ENCODE measurements at places on chromosomes 7 and 10.

DNA sequence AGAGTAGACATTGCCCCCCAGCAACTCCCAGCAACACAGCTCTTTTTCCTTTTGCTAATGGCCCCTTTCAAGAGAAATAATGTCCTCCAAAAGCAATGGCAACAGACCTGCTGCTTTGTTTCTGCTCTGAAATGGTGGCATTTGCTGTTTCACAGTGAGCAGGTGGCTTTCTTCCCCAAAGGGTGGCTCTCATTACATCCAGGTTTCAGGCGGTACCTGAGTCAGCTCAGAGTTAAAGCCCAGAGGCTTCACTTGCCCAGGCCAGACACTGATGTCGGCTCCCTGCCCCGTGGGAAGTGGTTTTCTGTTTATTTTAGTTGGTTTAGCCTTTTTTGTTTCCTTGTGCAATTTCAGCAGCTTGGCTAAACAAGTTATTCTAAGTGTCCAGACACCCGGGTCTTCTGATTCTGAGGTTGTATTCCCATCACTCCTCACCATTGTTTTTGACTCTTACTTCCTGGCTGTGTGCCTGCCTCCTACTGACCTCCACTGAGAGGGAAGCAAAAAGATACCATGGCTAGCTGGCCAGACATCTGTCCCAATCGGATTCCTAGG is 7.8 kb upstream of the ATOH7 start:
- no peak for DNase-seq

DNA sequence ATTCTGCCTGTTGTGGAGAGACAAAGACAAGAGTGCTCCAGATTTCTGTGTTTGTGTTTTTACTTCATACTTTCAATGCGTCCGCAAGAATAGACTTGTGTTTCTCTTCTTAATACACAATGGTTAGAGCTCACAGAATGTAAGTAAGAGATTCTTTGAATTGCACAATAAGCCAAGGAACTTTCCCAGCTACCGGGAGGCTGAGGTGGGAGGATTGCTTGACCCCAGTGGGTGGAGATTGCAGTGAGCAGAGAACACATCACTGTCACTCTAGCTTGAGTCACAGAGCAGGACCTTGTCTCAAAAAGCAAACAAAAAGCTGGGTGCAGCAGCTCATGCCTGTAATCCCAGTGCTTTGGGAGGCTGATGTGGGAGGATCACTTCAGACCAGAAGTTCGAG is 250.7 kb upstream of the MYO3A start:
- DNase-seq = no peak

DNA sequence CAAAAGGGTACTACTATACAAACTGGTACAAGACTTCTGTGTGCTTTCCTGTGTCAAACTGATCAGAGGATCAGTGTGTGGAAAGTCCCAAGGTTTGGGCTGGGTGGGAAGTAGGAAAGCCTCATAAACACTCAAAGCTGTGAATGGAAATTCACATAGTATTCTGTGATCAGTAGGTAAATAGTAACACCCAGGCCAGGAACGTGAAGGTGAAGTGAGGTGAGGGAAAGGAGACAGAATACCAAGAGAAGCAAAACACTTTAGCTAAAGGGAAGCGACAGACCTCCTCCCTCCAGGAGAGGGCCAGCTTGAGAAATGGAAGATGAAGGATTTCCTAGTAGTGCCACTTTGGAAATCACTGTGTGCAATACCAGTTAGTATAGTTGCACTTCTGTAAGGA is 451.9 kb downstream of the KCNMA1 start:
- DNase-seq = no peak

DNA sequence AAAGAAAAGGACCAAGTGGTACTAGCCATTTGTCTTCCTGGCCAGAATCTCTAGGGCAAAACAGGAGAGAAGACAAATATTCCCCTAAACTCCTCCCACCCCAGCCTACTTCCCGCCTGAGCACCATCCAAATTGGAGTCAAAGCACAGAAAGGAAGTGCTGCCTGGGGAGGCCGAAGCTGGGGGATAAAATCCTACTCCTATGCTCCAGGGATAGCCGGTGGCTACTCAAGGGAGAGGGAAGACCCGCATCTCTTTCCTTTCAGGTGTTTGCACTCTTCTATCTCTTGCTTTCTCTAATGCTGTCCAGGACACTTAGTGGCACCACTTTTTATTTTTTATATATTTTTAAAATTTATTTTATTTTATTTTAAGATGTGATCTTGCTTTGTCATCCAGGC is 7.1 kb upstream of the DUSP5 start:
- no peak for DNase-seq

DNA sequence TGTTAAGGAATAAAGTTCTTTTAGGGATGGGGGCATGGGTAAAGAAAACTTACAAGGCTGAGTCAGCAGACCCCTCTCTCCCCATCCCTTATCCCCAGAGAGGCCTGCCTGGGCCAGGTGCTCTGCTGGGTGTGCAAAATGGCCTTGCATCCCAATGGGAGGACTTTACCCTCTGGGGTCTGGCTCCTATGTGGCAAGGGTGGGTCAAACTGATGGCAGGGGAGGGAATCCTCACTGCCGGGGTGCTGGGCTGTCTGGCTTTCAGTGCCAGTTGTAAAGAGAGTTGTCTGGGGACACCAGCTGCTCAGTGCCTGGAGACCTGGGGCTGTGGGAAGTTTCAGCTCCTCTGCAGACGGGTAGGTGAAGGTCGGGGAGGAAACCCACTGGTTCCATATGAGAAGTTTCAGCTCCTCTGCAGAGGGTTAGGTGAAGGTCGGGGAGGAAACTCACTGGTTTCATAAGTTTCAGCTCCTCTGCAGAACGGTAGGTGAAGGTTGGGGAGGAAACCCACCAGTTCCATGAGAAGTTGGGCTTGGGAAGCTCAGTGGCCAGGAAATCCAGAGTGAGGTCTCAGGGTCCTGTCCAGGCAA is 127.2 kb upstream of the PODXL start:
- DNase-seq = no peak

DNA sequence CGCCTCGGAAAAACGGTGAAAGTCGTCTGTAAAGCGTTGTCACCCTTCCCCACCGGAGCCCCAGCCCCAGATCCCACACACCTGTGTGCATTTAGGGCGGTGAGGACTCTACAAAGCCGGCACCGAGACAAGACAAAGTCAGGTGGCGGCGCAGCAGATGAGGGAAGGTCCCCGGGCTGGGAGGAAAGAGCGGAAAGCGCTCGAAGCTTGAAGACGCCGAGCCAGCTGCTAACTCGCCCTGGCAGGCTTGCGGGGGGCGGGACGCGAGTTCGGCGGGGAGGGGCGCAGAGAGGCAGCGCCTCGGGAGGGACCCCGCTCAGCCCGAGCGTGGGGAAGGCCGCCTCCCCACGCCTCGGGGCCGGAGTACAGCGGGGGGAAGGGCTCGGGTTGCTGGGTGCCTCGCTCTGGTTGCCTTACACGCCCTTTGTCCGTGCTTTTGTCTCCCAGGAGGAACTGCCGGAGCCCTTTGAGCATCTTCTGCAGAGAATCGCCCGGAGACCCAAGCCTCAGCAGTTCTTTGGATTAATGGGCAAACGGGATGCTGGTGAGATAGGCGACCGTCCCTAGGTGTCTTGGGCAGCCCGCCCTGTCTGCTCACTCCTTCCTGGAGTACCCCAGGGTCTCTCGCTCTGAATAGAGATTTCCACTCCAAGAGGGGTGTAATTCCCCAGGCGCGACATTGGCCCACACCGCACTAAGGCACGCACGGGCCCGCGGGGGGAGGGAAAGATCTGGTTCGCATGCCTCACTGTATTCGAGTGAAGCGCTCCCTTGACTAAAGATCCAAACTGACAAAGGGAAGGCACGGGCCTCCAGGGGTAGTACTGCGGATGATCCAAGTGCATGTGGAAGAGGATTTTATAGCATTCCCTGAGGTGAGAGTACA is 1.6 kb downstream of the TAC1 start:
- no peak for DNase-seq

DNA sequence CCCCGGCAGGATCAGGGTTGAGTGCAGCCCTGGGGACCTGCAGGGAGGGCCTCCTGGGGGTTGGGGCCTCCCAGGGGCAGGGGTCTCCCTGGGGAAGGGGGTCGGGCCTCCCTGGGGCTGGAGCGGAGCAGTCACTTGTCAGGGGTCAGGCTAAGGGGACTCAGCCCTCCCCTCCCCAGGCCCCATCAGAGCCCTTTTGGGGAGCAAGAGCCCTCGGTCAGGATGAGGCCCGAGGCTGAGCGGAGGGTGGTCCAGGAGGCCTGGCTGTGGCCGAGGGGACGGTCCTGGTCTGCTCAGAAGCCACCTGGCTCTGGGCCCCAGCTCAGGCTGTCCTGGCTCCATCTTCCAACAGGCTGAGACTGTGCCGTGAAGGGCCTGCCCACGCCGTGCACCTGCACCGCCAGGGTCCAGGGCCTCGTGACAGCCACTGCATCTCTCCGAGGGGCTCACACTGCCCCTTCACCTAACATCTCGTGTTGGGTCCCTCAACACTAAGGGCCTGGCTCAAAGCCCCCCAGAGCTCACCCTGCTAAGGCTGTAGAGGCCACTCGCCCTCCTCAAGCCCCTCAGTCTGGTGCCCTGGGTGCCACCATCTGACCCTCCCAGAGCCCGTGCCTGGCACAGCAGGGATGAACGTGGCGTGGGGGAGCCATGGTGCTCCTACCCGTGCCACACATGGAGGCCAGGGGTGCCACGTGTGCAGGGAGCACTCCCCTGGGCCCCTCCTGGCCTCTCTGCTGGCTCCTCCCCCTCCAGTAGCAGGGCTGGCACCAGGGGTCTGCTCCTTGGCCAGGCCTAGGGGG is 12.9 kb downstream of the BHLHA15 start:
- no peak for DNase-seq

- no peak for DNase-seq
These were observed 30.7 kb downstream of the INA start for GRCh38 chr10:103307594-103307993.

GRCh38 chr10:96843823-96844222 is 11.7 kb downstream of the LCOR start:
- DNase-seq = no peak

DNA sequence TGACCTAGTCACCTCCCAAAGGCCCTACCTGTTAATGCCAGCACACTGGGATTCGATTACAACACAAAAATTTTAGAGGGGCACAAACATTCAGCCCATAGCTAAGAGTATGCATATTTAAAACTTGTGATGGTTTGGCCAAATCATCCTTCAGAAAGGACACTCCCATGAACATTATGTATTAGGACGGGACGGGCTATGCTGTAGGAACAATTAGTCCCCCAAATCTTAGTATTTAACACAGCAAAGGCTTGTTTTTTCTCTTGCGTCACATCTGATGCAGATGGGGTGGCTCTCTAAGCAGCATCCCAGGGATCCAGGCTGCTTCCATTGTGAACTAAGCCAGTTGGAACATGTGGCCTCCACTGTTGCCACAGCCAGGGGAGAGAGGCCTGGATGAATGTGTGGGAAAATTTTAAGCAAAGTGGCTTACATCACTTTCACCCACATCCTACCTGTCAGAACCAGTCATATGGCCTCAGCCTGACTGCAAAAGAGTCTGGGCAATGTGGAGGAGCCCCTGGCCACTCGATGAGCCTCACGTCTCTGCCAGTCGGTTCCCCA is 26.6 kb downstream of the CHST3 start:
- DNase-seq = no peak

GRCh38 chr7:45450571-45451204 is 123.5 kb upstream of the ADCY1 start:
- DNase-seq = no peak

GRCh38 chr10:124952123-124952522 is 10.2 kb downstream of the ZRANB1 start:
- DNase-seq = no peak

DNA sequence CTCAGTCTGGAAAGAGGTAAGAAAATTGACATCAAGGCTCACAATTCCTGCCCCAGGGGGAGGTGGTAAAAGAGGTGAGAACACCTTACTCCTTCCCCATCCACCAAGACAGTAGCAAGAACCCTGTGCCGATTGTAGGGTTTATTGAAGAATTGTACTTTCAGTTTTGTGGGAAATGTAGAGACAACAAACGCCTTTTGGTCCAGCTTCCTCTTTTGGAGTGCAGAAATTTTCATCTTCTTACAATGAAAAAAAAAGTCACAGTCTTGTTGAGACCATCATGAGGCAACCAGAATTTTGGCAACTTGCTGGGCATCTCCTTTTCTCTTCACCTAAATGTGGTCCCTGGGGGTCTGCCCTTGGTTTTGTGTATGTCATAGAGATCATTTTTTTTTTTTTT is 217.7 kb downstream of the TMEM178B start:
- no peak for DNase-seq

DNA sequence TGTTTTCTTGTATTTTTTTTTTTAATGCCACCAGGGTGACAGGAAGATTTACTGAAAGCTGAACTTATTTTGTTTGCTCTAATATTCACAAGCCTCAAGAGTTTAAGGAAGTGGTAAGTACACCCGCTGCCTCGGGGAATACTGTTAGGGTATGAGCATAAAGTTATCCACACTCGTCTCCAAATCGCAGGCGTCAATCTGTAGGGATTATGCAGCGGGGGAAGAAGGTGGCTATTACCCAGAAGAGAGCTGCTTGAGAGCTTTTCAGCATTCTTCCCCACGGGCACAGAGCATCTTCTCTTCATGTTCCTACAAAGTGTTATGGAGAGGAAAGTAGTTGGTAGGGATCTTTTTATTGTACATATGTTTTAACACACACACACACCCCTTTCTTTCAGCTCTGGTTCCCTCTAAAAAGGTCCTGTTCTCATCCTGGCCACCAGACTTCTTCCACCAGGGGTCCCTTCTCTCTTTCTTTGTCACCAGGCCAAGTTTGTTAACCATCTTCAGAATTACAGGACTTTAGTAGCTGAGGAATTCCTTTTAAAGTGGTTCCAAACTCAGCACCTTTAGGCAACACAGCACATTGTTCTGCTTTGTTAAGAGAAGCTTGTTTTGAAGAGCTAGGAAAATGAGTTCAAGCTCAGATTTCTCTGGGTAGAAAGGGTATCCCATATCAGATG is 411.6 kb upstream of the GALNT17 start:
- DNase-seq = no peak

DNA sequence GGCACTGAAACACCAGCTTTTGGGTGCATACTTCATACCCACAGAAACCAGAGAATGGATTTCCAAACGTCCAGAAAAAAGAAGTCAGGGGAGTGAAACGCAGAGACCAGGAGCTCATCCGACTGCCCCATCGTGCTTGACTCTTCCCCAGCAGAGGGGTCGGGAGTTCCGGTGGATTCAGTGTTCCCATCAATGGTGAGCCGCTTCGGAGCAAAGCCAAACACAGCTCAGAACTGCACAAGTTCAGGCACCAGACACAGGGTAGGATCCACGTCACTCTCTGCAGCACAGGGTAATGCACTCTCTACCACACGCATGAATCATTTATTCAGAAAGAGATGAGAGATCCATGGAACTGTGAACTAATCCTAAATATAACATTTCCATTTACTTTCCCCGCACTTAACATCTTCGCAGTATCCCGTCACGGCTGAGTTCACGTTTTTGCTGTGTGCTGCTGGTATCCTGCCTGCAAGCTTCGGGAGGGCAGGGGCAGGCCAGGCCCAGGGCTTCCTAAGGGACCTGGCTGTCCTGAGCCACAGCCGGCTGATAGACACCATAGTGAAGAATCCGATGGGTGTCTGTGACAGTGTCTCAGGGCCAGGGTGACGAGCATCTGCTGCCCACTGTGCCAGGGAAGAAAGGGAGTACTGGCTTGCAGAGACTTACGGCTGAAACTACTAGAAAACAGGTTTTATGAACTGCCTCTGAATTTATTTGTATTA is 545.3 kb downstream of the PTPRN2 start:
- DNase-seq = no peak
